ENCODE measurements at places on chromosomes 5 and 9.

DNA sequence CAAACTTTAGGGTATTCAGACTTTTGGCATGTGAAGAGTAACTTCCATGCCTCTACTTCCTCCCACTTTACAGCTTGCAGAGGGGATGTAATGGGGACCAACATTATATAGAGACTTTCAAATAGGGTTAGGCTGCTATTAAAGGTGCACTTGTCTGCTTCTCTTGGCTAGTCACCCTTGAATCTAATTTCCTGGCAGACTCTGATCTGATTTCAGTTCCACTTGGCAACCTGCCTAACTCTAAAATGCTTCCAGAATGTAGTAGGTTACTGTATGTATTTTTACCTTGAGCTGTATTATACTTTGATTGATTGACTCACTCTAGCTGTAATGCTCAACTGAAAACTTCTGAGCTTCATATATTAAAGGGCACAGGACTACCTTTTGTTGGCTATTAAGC is 693.4 kb downstream of the KCTD16 start:
- no peak for DNase-seq

GRCh38 chr5:148776780-148777179 is 49.6 kb upstream of the ADRB2 start:
- DNase-seq, result no peak

- DNase-seq, result no peak
Observed at GRCh38 chr5:129963359-129963758, 59.1 kb downstream of the CHSY3 start.

- DNase-seq, result no peak
Observed at GRCh38 chr9:124022201-124023121, 10.9 kb downstream of the LHX2 start.

DNA sequence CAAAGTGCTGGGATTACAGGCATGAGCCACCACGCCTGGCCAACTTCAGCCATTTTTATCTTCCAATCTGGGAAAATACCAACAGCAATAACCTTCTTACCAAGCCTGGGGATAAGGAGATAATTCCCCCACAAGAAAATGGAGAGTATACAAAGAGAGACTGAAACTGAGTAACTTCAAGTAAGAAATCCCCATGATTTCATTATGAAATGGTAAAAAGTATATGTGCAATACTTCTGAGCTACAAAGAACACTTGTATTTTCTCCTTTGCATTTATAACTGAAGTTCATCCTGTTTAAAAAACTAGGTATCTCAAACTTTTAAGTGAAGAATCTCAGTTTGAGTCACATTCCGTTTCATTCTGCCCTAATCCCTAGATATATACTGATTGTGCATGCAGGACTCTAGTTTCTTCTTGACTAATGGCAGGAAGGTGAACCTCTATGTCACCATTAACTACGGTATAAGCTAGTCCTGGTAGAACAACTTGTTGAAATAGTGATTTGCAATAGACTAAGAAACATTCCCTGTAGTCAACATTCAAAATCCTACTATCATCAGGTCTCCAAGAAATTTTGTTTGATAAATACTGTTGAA is 2071.4 kb downstream of the MAT2B start:
- DNase-seq, result no peak

GRCh38 chr5:65811885-65812284 is 89.9 kb downstream of the NLN start:
- DNase-seq, result no peak

DNA sequence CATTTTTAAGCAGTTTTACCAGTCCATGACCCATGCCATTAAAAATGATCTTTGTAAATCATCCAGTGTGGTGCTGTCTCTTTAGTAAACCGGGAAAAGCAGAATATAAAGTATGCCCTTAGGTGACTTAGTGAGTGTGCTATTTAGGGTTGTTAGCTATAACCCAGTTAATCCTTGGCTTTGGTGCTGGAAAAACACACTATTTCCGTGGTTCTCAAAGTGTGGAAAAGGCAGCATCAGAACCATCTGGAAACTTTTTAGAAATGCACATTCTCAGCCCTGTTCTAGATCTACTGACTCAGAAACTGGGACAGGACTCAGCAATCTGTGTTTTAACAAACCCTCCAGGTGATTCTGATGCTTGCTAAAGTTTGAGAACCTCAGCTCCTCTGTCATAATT is 123.6 kb upstream of the ZNF608 start:
- no peak for DNase-seq

DNA sequence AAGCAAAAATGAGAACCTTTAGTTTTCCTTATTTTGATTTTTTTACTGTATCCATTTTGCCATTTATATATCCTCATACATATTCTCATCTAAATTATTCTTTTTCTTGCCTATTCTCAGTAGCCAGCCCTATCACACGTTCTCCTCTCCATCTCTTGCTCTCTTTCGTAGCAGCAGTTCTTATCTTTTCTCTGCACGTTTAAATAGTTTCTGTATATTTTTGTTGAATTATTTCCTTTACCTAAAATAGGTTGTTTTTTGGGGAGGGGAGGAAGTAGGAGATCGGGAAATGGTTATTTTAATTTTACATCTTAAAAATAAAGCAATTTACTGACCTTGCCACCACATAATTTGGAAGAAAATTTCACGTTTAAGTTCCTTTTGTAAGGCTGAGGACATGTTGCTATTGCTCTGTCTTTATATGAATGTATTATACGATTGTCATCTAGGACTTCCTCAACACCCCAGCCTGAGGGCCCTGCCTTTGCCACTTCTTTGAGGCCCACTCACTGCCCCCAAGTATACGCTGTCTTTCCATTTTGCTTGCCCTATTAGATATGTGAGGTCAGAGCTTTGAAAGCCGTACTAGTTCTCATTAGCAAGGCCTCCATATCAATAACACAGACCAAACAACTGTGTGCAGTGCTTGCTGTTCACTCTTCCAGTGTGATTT is 140.3 kb downstream of the GNAQ start:
- no peak for DNase-seq

- no peak for DNase-seq
Observed at GRCh38 chr5:138874771-138875551, at the start of gene LRRTM2. Gene LRRTM2 (minus strand): TSS chr5:138875335. CDS start chr5:138874911, 424 bp downstream.

- no peak for DNase-seq
Observed at GRCh38 chr9:89204801-89205200, 26.2 kb upstream of the SHC3 start.

DNA sequence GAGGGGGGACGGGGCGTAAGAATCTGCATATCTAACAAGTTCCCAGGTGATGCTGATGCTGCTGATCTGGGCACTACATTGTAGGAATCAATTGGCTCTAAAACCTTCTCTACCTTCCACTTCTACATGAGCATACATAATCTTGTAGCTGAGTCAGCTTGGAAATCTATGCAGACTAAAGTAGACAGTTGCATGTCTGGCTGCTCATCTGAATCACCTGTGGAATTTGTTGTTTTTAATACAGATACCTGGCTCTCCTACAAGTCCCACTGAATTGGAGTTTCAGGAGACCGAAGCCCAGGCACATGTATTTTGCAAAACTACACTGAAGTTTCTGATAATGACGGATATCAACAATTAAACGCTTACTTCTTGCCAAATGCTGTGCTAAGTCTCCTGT is 113.6 kb downstream of the STK32A start:
- no peak for DNase-seq

DNA sequence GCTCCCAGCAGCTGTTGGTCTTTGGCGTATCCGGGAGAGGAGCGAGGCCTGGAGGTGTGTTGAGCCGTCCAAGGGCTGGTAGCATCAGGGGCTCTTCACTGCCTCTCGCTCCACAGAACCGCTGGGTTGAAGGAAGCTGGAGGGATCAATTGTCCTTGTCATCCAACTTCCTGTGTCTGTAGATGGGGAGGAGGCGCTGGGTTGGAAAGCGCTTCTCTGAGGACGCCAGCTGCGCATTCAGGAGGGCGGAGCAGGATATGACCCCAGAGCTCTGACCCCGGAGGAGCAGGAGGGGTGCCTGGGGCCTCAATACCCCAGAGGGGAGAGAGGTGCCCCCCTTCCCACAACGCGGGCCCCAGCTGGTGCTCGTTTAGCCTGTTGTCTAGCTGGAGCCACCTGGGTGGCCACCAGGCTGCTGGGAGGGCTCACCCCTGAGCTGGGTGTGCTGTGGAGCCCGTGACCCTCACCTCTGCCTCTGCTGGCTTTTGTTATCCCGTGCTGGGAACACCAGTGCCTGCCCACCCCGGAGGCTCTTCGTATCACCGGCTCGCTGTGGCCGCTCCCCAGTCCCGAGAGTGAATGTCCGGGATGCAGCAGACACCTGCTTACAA is 2.0 kb upstream of the DBH start:
- no peak for DNase-seq

DNA sequence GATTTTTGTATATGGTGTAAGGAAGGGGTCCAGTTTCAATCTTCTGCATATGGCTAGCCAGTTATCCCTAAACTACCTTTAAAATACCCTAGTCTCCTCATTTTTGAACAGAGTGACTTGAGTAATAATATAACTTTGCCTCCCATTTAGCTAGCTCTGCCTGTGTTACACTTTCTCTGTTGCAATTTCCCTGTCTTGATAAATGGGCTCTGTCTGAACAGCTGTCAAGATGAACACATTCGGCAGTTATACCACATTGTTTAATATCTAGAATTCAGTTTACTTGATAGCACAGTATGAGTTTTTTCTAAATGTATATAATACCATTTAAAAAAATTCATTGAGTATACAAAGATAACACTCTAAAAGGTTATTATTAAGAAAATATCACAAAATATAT is 562.9 kb upstream of the FTMT start:
- DNase-seq, result no peak

GRCh38 chr9:72485821-72486593 is 35.4 kb upstream of the TMC1 start:
- DNase-seq, result no peak

GRCh38 chr9:124475868-124476690 is 25.8 kb downstream of the ADGRD2 start:
- no peak for DNase-seq

GRCh38 chr5:87389296-87390034 is 23.3 kb downstream of the CCNH start:
- DNase-seq, result no peak

DNA sequence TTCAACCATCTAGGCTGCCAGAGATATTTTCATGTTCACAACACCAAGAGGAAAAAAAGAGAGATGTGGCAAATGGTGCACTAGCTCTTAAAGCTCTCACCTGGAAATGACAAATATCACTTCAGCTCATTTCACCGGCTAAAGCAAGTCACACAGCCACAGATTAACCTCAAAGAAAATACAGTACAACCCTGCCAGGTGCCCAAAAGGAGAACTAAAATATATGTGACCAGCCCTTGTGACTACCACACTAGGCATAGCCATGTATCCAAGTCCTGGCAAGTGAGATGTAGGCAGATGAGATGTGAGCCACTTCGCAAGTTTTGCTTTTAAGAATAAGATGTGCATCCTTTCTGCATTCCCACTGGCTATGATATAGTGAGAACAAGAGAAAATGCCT is 41.4 kb downstream of the AGTPBP1 start:
- DNase-seq, result no peak

DNA sequence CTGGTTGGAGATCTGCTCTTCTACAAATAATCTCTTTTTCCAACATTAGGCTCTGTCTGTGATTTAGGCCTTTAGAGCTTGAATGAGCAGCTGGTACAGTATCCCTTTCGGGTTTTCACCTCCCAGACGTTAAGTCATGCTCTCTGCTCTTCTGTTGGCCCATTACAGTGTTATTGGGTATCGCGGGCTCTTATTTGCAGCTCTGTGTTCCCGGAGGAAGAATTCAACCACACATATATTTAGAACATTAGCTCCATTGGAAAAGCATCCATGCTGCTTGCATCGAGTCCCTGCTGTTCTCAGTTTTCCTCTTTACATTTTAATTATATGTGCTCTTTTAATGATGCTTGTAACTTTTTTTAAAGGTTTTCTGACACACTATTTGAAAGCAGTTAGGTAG is 278.0 kb upstream of the ADCY2 start:
- DNase-seq, result no peak

DNA sequence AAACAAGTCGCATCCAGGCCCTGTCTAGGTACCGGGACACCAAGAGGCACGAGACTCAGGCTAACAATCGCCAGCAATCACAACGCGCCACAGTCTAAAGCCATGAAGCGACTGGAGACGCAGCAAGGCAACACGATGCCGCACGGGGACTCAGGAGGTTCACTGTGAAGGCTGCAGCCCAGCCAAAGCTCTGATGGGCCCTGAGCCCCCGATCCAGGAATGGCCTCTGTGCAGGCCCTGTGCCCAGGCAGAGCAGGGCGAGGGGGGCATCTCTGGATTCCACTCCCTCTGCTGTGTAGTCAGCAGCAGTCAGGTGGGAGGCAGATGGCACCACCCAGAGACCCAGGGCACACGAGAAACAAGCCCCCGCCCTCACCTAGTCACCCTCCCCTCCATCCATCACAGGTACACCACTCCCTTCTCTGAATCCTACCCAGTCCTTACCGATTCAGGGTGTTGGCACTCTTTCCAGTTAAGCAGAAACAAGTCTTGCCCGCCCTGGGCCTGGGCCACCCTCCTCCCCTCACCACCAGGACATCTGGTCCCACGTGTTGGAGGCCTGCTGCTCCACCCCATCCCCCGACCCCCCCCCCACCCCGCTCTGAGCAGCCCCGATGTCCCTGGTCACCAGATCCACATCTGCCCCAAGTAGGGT is 1.1 kb downstream of the RALGDS start:
- DNase-seq, result no peak

GRCh38 chr5:52491071-52491787 is 296.5 kb upstream of the ITGA1 start:
- DNase-seq, result no peak

GRCh38 chr5:95846554-95847260 is 24.2 kb upstream of the GLRX start:
- DNase-seq, result no peak

- no peak for DNase-seq
Observed at GRCh38 chr5:124906339-124907097, 160.1 kb upstream of the ZNF608 start.

GRCh38 chr5:89560696-89561095 is 677.7 kb upstream of the MEF2C start:
- no peak for DNase-seq

DNA sequence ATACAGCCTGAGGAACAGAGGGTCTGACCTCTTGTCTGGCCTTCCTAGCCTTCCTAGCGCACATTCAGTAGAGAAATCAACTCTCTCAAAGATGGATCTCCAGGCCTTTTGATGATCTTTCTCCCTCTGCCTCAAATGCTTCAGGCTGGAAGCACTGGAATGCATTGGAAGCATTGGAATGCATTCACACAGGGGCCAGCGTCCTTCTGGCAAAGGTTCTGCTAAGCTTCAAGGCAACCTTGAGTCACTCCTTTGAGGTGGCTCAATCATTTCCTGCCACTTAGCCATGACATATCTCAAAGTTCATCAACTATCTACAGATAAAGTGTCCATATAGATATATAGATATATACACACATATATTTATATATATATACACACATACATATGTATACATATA is 42.9 kb downstream of the OR2K2 start:
- no peak for DNase-seq
